ACHN (cell line): ENCODE measurements at places on chromosomes 16 and 17.

DNA sequence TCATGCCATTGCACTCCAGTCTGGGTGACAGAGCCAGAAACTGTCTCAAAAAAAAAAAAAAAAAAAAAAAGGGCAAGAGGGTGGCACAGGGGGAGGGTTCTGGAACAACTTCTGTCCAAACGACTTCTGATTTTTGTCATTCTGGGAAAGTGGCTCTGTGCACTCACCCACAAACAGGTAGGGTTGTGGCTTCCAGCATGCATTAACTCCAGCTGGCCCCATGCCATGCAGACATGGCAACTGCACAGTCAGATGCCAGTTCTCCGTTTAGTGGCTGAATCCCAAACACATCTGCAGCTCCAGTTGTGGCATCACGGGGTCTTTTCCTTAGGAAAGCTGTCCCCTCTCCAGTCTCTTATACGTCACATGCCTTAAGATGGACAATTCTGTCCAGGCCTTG, 30.3 kb downstream of the B4GALNT2 start:
- DNase-seq: no peak

DNA sequence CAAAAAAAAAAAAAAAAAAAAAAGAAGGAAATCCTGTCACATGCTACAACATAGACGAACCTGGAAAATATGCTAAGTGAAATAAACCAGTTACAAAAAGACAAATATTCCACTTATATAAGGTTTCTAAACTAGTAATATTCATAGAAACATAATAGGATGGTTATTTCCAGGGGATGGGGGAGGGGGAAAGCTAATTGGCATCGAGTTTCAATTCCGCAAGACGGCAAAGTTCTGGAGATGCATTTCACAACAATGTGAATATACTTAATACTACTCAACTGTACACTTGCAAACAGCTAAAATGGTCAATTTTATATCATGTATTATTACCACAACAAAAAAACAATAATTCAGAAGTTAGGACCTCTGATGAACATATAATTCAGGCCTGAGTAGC, 37.9 kb upstream of the ABCA9 start:
- no peak for DNase-seq

- DNase-seq: no peak
These were observed 50.5 kb downstream of the EPN2 start for GRCh38 chr17:19287651-19288050.

GRCh38 chr16:64657316-64658011, 464.4 kb downstream of the CDH11 start:
- no peak for DNase-seq

- peak; percentile 66 for DNase-seq
These were observed 685 bp downstream of the FASN start for GRCh38 chr17:82097184-82097918.

DNA sequence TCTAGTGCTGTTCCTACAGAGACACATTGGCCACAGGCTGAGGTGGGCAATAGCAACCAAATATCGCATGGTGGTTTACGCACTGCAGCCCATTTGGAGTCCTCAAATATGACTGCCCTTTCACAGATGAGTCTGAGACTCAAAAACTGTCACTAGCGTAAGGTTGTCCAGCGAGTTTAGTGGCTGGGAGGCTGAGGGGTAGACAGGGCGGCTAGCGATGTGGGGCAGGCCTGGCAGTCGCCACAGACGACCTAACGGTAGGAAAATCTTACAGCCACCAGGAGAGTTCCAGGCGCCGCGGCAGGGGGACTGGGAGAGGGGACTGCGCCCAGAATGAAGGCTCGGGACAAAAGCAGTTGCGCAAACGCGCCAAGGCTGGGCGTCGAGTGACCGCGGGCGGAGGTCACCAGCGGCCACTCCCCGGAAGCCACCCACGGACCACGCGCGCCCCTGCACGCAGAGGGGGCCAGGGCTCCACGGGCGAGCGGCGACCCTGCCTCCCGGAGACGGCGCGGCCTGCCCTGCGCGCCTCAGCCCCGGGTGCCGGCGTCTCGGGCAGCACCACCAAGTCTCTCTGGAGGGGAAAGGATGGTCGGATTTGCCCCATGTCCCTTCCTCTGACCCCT, 699 bp upstream of the MAP1LC3B start:
- DNase-seq: peak; percentile 38

GRCh38 chr17:59668816-59669215, 38.4 kb downstream of the PTRH2 start:
- peak; percentile 98 for DNase-seq

DNA sequence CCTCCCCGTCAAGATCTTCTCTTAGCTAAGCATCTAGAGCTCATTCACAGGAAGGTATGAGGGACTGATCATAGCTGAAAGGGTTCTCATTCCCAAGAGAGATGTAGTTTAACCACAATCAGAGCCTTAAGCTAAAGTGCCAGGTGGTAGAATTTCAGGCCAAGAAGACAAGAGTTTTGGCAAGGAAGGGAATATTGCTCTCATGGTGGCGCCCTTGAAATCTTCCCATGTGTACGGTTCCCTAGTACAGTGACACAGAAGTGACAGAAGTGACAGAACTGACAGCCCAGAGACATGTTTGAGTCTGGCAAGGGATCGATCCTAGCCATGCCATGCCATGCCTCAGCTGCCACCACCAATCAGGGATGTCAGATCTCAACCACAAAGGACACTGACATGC, 2.5 kb downstream of the GRIN2C start:
- DNase-seq: no peak

GRCh38 chr16:57985204-57986181, 14.6 kb upstream of the CNGB1 start:
- no peak for DNase-seq

GRCh38 chr16:9199751-9200150, 108.3 kb downstream of the HAPSTR1 start:
- DNase-seq: no peak

DNA sequence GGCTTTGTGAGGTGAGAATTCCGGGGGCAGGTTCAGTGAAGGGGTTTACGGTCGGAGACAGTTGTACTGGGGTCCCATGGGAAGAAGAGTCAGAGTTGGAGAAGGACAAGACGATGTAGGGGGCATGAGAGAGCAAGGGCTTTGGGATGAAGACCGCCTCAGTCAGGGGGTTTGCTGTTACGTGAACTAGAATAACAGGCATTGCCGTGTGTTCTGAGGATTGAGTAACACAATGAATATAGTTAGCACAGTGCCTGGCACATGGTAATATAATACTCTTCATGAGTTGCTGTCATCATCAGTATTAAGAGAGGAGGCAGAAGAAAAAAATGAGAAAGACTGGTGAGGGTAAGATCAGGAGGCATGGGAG, 577 bp downstream of the ZNF646 start:
- DNase-seq: no peak
